ENCODE measurements at places on chromosomes 1 and 21.

DNA sequence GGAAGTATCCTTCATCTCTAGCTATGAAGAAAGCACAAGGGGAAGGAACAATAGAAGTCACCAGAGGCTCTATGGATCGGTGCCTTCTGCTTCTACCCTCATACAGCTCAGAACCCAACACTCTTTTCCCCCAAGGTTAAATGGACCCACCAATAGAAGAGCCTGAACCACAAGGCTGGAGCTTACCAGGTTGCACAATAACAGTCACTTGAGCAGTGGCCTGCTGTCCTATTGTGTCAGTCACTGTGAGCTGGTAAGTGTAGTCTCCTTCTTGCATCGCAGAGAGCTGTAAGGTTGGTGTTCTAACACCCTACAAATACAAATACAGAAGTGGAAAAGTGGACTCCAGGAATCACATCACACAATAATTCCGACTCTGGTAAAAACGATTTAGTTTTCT is 103.0 kb downstream of the KIAA0319L start:
- no peak for DNase-seq

DNA sequence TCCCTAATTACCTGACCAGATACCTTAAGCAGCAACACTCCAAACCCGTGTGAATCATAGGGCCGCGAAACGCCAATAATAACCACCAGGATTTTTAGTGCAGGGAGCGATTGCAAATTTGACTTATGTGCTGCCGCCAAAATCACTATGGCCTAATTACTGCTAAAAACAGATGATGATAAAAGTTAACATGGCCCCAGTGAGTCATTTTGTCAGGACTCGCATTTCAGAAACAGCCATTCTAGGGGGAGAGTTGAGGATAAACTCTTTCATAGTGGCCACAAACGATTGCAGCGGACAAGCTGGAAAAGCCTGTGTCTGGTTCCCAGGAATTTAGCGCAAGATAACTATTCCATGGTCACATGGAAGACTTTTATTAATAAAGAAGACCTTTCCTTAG is 103.4 kb downstream of the HLX start:
- no peak for DNase-seq

GRCh38 chr1:157176591-157177121 is 38.5 kb upstream of the ETV3 start:
- DNase-seq: no peak

- no peak for DNase-seq
Observed at GRCh38 chr1:109365642-109366204, 32.0 kb downstream of the SORT1 start.

DNA sequence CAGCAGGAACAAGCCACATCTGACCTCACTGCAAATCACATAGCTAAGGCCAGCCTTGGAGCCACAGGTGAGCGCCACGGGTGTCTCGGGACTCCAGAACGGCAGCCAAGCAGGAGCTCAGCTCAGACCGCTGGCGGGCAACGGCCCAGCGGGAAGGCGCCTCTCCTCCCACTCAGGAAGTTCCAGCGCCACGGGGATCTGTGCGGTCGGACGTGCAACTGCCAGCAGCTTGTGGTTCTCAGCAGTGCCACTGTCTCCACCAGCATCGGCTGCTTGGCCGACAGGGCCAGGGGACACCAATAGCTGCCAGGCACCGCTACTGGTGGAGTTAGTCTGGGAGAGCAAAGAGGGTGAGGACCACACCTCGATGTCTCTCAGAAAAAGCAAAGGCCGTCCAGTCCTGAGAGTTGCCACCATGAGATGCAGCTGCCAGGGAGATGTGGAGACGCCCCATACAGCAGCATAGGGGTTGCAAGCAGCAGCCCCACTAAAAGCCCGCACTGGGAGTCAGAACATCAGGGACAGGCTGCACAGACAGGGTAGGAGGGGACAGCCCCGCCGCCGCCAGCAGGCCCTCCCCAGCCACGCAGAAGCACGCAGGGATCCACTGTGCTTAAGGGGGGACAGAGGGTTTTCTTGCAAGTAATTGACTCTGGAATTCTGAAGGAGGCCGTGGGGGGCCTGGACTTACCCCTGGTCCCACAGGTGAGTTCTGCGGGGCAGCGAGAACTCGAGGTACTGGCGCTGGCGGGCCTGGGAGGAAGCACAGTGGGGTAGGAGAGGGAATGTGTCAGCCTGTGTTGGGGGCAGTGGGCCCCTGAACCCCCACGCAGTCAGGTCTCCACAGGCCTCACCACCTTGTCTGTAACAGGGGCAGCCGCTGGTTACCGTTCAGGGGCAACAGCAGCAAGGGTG is 83.5 kb downstream of the NPHP4 start:
- DNase-seq: no peak
